ENCODE measurements at places on chromosomes 1 and 21. TPM values are rescaled to one million over a fixed set of nuclear protein-coding genes. Genes with fewer than 3 reads are reported as not detected.

- DNase-seq, result peak; percentile 36
Observed at GRCh38 chr1:221708076-221708571, 33.8 kb downstream of the DUSP10 start.

DNA sequence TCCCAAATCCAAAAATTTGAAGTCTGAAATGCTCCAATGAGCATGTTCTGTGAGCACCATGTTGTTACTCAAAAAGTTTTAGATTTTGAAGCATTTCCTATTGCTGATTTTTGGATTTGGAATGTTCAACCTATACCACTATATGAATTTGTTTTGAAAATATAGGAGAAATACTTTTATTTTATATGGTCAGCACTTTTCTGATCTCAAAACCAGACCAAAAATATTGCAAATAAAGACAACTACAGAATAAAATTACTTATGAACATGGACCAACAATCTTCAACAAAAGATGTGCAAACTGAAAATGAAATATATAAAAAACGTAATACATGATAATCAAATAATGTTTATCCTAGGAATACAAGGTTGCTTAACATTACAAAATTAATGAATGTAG is 73.7 kb upstream of the APOBEC4 start:
- DNase-seq, result no peak

NTNG1 gene
- total RNA-seq, result not detected

CELSR2 gene
- total RNA-seq, result 2.7 TPM

All from CD8-positive, alpha-beta memory T cell (primary cell).